SK-N-SH (cell line): ENCODE measurements at places on chromosomes 6 and 20. TPM values are rescaled to one million over a fixed set of nuclear protein-coding genes. Genes with fewer than 3 reads are reported as not detected.

- DNase-seq, result peak; percentile 19
These were observed 9.3 kb upstream of the MAK start for GRCh38 chr6:10847684-10848083.

DNA sequence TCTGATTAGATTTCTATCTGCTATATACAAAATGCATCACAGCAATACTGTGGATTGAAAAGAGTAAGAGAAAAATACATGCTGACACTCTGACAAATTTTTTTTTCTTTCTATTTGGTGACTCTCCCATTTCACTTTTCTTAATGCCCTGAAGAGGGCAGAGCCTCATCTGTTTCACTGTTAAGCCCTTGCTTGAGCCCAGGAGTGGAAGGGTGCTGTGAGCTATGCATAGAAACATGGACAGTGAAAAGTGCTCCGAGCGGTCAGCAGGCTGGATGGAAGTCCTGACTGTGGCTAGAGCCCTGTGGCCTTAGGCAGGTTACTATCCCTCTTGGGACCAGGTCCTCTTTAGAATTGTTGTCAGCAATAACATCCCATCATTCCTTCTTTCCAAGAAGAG lies 17.4 kb upstream of the CSE1L start:
- peak; percentile 47 for DNase-seq

Gene PTCHD4
- 4.0 and 5.1 TPM in 2 replicates for polyA plus RNA-seq

Gene DYNLT2
- 0.81 and 1.3 TPM in 2 replicates for polyA plus RNA-seq

GRCh38 chr6:64672651-64673050 lies 1034.4 kb downstream of the EYS start:
- no peak for DNase-seq

Gene OPN5
- not detected in 2 replicates for polyA plus RNA-seq

- peak; percentile 71 for DNase-seq
These were observed 77.8 kb upstream of the PHACTR3 start for GRCh38 chr20:59526242-59527225.

Gene MOG
- polyA plus RNA-seq, result not detected in 2 replicates

DNA sequence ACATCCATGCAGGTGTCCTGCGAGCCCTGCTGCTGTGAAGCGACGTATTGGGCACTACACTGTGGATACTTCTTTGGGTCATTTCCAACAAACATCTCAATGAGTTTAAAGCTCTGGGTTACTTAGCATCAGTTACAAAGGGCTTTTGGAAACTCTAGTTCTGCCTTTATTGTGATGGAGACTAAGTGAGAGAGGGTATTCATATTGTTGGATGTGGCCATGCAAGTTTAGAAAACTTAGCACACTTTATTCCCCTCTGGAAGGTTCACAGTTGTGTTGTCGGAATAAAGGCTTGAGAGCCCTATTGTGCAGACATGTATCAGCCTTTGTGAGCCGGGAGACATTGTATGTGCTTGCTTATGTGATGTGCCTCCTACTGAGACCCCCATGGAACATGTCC lies 22.1 kb downstream of the DUSP22 start:
- DNase-seq, result no peak

Gene LHFPL5
- not detected in 2 replicates for polyA plus RNA-seq

DNA sequence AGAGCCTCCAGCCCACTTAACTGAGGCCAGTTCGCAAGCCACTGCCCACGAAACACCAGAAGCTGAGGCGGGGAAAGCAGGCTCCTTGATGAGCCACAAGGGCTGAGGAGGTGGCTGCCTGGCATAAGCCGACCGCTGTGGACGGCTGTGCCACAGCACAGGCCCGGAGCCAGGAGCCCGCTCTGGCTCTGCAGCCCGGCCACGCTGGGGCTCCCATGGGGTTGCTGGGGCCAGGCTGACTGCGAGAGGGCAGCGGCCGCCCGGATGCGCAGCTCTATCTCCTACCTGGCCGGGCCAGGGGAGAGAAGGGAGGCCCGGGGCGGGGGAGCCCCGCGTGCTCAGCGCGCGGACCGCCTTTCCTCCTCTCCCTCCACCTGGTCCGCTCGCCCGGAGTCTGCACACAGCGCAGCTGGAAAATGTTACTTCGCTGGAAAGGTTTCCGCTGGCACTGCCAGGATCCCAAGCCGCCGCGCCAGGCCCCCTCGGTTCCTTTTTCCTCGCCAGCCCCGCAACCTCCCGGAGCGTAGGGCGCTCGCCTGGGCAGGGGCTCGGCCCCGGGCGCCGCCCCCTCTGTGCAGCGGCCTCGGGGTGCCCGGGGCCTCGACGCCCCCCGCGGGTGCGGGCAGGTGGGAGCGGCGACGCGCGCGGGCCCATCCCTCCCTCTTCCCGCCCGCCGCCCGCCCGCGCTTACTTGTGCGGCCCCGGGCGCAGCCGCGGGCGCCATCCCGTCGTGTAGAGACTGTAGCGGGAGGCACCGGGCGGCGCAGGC lies 657 bp downstream of the EMILIN3 start:
- peak; percentile 78 for DNase-seq

Gene DEFB124
- polyA plus RNA-seq, result 0.26 and 0.49 TPM in 2 replicates

DNA sequence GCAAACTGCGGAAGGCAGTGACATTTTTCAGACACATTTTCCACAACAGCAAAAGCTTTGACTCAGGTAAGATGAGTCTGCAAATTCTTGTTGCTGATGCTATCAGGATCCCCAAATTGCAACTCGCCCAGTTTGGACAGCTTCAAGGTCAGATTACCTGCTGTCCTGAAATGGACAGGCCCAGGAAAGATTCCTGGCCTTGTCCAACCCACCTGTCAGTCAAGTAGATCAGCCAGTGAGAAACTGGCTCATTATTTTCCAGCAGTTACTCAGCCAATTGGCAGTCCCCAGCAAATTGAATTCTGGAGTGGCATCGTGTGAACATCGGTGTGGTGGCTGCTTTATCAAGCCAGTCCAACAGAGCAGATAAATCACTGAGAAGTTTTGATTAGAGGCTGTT lies 84.5 kb upstream of the SNAP25 start:
- no peak for DNase-seq

Gene FAM217A
- not detected in 2 replicates for polyA plus RNA-seq

Gene MLN
- not detected in 2 replicates for polyA plus RNA-seq

GRCh38 chr6:11130605-11131004 lies 19.1 kb upstream of the ERVFRD-1 start:
- no peak for DNase-seq

DNA sequence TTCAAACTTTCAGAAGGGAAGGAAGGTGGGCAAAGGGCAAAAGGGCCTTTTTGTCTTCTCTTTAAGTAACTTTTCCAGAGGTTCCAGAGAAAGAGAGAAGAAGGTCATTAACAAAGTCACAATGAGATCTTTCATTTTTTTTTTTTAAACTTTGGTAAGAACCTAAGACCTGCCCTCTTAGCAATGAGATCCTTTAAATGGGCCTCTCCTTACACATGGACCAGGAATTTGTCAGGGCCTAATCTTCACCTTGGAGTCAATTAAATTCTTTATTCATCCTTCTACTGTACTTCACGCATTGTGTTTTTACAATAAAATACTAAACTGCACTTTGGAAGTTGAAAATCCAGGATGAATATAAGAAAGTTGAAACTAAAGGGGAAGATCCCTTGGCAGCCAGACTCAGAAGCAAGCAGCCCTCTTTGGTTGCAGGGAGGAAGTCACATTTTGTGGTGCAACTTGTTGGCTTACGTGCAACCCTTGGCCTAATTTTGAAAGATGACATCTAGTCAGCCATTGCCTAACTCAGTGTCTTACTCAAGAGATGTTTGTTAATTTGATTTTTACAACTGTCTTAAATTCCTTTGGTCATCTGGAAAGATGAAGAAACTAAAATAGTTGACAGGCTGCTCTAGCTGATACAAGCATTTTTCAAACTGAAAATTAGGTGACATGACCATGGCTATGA lies 11.9 kb upstream of the TMEM170B start:
- DNase-seq, result no peak

DNA sequence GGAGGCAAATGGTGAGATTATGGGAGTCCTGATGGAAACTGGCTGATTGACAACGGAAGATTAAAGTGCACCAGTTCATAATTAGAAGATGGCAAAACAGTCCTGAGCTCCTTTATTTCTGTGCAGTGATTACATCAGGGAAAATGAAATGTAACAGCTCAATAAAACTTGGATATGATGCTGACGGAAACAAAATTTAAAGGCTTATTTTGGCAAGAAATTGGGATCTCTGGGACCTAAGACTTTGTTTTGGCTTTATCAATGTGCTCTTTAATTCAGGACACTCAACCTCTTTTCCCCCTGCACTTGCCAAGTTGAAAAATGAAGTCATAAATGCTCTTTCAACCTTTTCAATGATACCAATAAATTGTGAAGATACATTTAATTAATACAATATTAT lies 226.8 kb downstream of the C6orf118 start:
- no peak for DNase-seq

DNA sequence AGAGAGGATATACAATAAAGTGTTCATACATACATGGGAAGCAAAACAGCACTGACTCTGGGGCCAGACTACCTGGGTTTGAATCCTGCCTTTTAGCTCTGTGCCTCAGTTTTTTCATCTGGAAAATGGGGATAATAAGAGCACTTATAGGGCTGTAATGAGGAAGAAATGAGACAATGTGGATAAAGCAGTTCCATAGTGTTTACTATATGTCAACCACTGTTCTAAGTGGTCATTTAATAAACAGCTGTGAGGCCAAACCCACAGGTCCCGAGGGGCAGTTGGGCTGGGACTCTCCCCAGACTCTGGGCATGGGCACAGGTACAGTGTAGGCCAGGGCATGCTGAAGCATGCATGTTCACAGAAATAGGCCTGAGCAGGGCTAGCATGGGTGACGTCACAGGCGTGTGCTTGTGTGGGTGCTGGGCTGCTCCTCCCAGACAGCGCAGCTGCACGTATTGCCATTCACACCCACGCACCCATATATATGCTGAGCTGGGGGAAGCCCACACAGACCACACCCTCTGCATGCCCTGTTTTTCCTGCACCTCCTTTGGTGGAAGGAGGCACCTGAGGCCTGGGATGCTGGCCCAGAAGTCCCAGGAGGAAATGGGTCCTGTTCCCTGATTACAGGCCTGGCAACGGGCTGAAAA lies 3.5 kb upstream of the PLCG1 start:
- no peak for DNase-seq

DNA sequence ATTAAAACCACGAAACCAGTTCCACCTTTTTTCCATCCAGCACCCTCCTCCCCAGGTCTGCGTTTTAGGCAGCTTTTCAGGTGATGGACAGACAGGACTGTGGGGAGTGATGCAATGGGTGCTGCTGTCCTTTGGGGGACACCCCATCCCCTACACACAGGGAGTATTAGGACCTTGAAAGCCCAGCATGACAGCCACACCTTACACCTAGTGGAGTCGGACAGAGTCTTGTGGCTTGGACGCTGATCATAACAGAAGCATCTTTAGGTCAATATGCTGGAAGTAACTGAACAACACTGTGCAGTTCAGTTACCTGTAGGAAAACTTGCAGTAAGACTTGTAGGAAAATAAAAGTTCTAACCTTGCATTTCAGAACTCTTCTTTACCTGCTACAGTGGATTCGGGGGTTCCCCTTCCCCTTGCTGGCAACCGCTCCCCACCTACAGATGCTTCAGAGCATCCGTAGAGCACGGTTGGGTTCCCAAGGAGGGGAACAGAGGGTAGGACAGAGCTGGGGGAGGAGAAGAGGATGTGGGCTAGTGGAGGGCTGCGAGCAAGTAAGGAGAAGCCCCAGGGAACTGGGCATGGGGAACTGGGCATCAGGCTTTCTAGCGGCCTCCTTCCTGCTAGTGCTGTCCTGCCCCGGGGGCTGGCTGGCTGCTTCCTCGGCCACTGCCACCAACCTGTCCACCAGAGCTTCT lies 31.7 kb downstream of the PLEKHG1 start:
- no peak for DNase-seq

GRCh38 chr6:77466451-77467437 lies 3.5 kb upstream of the HTR1B start:
- no peak for DNase-seq

Gene FAXC
- polyA plus RNA-seq, result 9.0 and 9.1 TPM in 2 replicates

Gene MOXD1
- 252 and 379 TPM in 2 replicates for polyA plus RNA-seq

DNA sequence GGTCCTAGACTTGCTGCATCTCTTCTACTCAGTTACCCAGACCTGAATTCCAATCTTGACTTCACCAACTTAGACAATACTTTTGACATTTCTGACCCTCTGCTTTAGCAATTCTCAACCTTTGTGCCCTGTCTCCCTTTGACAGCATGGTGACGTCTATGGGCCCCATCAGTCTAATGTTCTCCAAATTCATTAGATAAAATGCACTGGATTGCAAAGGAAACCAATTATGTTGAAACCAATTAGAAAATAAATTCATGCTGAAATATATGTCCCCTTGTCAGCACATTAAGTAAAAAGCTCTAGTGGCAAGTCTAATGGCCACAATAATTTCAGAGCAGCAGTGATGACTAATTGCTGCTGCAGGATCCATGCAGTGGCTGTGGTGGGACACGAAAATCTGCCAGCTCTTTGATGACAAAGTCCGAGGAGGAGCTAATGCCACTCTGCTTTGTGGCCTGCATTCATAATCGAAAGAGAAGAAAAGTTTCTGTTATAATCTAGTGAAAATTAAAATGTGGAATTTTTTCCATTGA lies 64.0 kb downstream of the BFSP1 start:
- DNase-seq, result no peak

Gene C20orf96
- polyA plus RNA-seq, result 16.6 and 19.4 TPM in 2 replicates

Gene ULBP2
- 5.0 and 5.3 TPM in 2 replicates for polyA plus RNA-seq

DNA sequence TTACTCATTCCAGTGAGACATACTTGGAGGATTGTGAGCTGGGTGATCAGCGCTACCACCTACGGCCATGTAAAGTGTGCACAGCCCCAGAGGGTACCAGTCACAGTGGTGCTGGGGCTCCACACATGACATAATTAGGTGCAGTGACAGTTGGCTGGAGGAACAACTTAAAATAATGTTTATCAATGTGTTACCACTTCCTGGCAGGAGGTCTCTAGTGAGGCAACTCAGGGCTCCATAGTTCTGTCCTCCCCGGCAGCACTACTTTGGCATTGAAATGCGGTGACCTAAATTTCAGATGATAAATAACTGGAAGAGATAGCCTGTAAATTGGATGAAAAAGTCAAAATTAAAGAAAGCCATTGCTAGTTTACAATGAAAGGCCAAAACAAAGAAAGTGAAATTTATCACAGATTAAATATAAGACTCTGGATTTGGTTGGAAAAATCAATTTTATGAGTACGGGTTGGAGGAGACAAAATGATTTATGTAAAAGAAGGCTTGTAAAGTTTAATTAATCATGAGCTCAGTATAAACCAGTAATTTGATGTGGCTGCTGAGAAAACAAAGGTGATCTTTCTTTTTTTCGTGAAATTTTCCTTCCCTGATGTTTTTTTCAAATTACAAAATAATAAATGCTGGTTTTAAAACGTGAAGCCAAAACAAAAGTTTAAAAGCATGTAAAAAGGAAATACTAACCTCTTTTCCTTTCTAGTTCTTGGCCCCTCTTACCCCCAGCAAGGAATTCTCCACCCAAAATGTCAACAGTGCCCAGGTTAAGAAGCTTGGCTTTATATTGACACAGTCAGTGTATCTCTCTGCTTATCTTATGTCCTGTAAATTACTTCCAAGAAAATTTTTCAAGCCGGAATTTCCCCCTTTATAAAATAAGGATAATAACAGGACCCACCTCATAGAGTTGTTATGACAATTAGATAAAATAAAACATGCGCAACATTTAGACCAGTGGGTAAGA lies 126.7 kb upstream of the NOX3 start:
- DNase-seq, result no peak

Gene TBP
- 45.5 and 54.6 TPM in 2 replicates for polyA plus RNA-seq

- no peak for DNase-seq
These were observed 84.7 kb downstream of the HAO1 start for GRCh38 chr20:7855545-7855944.

Gene GNAS
- polyA plus RNA-seq, result 1,011 and 1,562 TPM in 2 replicates

Gene MCHR2
- polyA plus RNA-seq, result not detected in 2 replicates

Gene BFSP1
- 6.7 and 7.1 TPM in 2 replicates for polyA plus RNA-seq
